NCI-H2227 treated with DMSO at 0.1 percent for 48 hours (cell line): ENCODE measurements at places on chromosomes 7 and 10.

DNA sequence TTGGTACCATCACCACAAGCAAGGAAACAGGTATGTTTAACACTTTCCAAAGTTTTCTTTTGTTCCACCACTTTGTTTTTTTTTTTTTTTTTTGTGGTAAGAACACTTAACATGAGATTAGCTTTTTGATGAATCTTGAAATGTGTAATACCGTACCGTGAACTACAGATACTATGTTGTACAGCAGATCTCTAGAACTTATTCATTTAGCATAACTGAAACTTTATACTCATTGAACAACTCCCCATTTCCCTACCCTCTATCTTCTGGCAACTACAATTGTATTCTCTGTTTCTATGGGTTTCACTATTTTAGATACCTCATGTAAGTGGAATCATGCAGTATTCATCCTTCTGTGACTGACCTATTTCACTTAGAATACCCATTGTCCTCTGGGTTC lies 162.7 kb upstream of the ITGB1 start:
- DNase-seq: no peak

DNA sequence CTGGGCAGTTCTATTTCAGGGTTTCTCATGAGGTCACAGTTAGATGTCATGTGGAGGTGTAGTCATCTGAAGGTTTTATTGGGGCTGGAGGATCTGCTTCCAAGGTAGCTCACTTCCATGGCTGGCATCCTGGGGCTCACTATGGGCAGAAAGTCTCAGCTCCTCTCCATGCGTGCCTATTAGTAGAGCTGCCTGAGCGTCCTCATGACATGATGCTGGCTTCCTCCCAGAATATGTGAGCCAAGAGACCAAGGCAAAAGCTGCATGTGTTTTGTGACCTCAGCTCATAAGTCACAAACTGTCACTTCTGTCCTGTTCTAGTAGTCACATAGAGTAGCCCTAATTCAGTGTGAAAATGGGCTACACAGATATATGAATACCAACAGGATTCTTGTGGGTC lies 524.4 kb downstream of the SUGCT start:
- DNase-seq: no peak

DNA sequence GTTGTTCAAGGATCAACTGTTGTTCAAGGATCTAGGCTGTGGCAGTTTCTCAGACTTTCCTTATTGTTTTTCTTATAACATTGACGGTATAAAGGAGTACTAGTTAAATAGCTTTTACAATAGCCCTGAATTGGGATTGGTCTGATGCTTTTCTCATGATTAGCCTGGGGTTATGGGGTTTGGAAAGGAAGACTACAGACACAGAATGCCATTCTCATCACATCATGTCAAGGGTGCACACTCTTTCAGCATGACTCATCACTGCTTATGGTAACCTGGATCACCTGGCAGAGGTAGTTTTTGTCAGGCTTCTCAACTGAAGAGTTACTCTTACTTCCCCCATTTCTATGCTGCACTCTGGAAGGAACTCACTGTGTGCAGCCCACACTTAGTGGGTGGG lies 194.2 kb upstream of the NPSR1 start:
- DNase-seq: no peak

- DNase-seq: no peak
These were observed 1.3 kb downstream of the UBE2H start for GRCh38 chr7:129951226-129952085.

DNA sequence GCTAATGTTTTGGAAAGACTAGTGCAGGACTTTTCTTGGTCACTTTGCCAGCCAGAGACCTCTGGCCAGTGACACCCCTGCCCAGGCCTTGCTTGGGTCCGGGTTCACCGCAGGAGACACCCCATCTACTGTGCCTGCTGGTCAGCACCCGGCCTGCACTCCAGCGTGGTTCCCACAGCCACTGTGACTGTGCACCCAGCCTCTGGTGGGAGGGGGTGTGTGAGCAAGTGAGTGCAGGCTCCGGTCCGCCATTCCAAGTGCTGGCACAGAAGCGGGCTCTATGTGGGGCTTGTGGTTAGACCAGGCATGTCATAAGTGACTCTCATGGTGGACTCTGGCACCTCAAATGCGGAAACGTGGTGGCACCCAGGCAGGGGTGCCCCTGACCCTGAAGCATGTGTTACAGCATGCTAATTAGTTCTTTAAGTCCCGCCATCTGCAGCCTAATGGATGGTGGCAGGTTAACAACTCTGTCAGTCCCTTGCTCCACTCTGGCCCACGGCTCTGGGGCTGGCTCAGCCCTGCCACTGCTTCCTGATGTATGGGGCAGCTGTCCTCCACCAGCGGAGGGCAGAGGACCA lies 311.9 kb upstream of the HGF start:
- no peak for DNase-seq

DNA sequence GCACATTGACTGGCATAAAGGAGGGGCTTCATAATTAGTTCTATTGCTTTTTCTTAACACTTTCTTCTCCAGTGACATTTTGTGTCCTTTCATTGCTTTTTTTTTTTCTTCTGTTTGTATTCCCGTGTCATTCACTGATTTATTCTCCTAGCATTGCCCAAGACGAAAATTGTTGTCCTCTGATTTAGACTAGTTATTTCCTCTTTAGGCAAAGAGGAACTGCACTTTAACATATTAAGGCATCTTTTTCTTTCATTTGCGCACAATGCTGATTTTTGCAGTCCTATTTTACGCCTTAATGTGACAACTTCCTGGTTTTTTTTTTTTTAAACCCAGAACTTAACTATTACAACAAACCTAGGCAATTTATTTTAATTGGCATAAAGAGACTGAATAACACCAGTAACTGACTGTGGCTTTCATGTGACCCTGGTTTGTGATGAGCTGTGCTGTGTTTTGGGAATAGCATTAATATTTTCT lies 39.7 kb downstream of the ARID5B start:
- no peak for DNase-seq

GRCh38 chr7:83941300-83941699 lies 253.3 kb downstream of the SEMA3A start:
- DNase-seq: no peak

DNA sequence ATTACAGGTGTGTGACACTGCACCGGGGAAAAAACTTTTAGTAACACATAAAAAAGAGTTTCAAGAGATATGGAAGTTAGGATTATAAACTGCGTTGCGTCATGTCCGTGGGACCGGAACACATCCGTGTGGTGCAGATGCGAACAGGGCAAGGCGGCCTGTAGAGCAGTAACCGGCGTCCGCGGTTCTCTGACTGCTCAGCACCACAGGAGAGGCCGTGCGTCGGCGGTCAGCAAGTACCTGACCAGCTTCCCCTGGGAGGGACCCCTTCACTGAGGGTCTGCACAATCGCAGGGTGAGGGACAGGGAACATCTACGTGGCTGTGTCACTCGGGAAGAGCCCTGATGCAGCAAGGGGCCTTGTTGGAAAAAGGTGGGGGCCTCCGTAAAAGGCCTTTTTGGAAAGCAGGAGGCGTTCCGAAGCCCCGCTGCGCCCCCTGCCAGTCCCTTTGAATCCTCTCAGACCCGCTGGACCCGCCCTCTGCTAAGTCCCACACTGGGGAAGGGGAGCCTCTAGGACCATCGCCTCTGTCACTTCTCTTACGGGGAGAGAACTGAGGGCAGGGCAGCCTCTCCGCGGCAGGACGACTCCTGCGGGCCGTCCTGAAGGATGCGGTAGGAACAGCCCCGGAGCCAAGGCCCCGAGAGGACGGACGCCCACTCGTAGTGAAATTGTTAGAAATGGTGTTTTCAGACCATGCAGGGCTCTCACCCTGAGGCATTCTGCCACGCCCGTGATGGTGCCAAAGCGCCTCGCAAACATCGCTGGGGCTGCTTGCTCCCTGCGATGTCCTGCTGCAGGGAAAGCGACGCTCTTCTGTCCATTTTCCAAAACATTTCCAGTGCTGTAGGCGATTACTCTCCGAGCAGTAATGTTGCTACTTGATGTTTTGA lies 771.6 kb upstream of the COBL start:
- DNase-seq: peak; percentile 72

GRCh38 chr7:98210513-98211220 lies 572 bp upstream of the BHLHA15 start:
- peak; percentile 35 for DNase-seq

DNA sequence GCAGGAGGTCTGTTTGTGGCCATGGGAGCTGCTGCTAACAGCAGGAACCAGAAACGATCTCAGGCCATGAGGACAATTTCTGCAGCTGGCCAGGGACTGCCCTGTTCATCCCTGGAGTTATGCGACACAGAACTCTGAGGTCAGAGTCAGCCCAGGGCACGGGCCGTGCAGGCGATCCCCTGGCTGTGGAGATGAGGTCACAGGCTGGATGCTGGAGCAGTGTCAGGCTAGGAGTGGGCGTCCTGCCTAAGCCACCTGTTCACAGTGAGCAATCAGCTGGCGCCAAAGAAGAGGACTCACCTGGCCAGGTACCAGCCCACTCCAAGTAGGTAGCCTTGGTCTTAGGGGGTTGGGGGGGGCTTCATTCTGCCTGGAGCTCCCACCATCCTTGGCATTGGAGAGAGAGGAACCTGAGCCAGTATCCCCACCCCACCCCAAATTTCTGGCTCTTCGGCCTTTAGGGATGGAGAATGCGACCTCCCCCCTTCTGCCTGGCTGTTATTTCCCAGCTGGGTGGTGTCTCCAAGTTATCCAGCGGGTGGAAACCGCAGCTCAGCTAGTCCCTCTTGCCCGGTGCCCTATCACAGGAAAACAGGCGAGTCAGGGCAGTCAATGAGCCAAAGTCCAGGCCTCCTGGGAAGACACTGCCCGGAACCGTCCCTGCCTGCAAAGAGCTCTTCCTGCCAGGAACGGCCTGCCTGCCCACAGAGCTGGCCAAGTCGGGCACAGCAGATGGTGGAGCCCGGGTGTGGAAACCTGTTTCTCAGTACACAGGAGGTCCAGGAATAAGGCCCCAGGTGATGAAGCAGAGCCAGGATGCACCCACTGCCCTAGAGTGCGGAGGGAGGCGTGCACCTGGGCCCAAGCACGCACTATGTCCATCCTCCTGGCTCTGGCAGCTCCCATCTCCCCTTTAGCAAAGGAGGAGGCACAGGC lies 1.8 kb upstream of the TTYH3 start:
- DNase-seq: no peak

DNA sequence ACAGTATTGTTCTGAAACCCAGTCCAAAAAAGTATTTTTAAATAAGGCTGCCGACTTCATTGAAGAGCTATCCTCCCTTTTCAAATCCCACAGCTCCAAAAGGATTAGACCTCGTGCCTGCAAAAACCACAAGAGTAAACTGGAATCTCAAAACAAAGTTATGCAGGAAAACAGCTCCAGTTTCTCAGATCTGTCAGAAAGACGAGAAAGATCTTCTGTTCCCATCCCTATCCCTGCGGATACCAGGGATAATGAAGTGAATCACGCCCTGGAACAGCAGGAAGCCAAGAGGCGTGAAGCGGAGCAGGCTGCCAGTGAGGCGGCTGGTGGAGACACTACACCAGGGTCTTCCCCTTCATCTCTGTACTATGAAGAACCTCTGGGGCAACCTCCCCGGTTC lies 12.6 kb downstream of the MYPN start:
- no peak for DNase-seq

DNA sequence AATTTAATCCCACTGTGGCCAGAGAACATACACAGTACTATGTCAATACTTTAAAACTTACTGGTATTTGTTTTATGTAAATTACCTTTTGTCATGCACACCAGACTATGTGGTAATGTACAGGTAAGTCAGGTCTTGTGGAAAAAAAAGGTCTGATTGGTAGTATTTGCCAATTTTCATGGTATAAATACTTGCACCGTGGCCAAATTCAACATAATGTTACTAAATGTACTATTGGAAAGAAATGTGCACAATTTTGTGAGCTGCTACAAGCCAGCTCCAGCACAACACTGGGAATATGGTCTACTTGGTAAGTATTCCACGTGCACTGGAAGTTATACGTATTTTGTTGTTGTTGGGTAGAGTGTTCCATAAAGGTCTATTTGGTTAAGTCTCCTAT lies 392.5 kb downstream of the RPS24 start:
- no peak for DNase-seq

- no peak for DNase-seq
These were observed 27.4 kb upstream of the SYPL1 start for GRCh38 chr7:106139265-106140251.

- DNase-seq: no peak
These were observed 29.9 kb downstream of the VWDE start for GRCh38 chr7:12373580-12374263.

DNA sequence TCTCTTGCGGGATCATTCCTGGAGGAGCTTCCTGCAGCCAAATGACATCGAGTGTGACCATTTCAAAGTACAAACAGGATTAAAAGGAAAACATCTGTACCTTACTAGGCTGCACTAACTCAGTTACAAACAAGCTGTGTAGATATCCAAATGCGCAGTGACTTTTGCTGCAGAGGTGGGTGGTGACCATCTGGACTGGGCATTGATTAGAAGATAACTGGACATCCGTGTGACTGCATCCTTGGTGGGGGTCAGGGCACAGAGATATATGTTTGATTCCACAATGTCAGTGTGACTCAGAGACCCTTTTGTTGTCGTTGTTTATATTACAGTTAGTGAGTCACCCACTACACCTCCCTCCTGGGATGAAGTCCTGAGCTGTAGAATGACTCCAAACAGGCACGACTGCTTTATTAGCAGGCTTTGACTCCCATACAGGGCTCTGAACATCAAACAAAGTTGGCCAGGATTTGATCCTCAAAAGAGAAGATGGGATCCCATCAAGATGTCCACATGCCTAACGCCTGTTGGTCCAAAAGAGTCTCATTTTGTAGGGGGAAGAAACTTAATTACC lies 56.7 kb upstream of the SDK1 start:
- DNase-seq: no peak

DNA sequence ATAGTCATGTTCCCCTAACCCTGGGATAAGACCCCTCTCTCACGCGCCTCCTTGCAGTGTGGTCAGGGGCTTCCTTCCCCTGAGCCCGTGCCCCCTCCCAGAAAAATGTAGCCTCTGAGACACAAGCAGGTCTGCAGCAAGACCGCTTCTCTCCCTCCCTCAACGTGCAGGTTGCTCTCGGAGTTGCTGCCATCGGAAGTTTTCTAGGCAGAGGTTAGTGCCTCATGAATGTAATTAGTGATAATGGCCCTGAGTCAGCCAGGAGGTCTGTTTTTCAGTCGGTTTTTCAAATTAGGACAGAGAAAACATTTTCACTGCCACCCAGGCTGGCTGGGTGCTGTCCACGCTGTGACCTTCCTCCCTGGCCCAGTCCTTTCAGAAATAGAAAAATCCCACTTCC lies 43.2 kb upstream of the PRLHR start:
- DNase-seq: no peak

- DNase-seq: no peak
These were observed 41.0 kb downstream of the EVX1 start for GRCh38 chr7:27283558-27283957.

- DNase-seq: no peak
These were observed 32.9 kb upstream of the EIF5AL1 start for GRCh38 chr10:79479283-79479909.

GRCh38 chr7:132138817-132139216 lies 437.5 kb downstream of the PLXNA4 start:
- DNase-seq: no peak

DNA sequence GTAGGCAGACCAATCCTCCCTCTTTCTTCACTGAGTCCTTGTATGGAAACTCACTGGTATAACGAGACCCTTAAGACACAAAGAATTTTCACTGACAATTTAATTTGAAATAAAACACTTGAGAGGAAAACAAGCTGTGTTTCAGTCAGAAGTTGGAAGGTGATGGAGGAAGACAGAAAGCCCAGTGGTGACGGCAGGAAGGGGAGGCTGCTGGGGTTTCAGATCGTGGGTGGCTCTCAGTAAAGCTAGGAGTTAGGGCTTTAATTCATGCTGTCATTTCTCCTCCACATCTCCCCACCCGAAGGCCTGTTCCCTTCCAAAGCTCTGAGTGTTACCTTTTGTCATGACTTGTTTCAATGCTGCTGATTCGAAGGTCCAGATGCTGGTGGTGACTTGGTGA lies 605.2 kb upstream of the DPP6 start:
- no peak for DNase-seq

- no peak for DNase-seq
These were observed 16.2 kb downstream of the MACC1 start for GRCh38 chr7:20200971-20201370.
